ENCODE measurements at places on chromosomes 7 and 10. TPM values are rescaled to one million over a fixed set of nuclear protein-coding genes. Genes with fewer than 3 reads are reported as not detected.

ARMC3 gene
- total RNA-seq: 0.40 TPM

ACSM6 gene
- total RNA-seq: not detected

SCART1 gene
- total RNA-seq: 2.4 TPM

CPA2 gene
- total RNA-seq: not detected

KNDC1 gene
- not detected for total RNA-seq

HOXA7 gene
- 2.6 TPM for total RNA-seq

EPHA1 gene
- total RNA-seq: 46.4 TPM

SMO gene
- total RNA-seq: 15.5 TPM

HOXA4 gene
- total RNA-seq: 2.3 TPM

SLC18A3 gene
- not detected for total RNA-seq

GPC2 gene
- 2.3 TPM for total RNA-seq

AQP1 gene
- 1.2 TPM for total RNA-seq

ST8SIA6 gene
- total RNA-seq: not detected

HOXA11 gene
- total RNA-seq: 26.6 TPM
